ENCODE measurements at places on chromosomes 12 and 14. TPM values are rescaled to one million over a fixed set of nuclear protein-coding genes. Genes with fewer than 3 reads are reported as not detected.

CRIP2 gene
- total RNA-seq: 209 TPM

SLC41A2 gene
- total RNA-seq: 2.8 TPM

SERPINA6 gene
- not detected for total RNA-seq

GDF11 gene
- total RNA-seq: 16.2 TPM

PTPRB gene
- total RNA-seq: not detected

NDUFA12 gene
- 243 TPM for total RNA-seq

ACRBP gene
- total RNA-seq: not detected

MIP gene
- total RNA-seq: not detected

SVOP gene
- 1.0 TPM for total RNA-seq

SLCO1B3 gene
- not detected for total RNA-seq

DNA sequence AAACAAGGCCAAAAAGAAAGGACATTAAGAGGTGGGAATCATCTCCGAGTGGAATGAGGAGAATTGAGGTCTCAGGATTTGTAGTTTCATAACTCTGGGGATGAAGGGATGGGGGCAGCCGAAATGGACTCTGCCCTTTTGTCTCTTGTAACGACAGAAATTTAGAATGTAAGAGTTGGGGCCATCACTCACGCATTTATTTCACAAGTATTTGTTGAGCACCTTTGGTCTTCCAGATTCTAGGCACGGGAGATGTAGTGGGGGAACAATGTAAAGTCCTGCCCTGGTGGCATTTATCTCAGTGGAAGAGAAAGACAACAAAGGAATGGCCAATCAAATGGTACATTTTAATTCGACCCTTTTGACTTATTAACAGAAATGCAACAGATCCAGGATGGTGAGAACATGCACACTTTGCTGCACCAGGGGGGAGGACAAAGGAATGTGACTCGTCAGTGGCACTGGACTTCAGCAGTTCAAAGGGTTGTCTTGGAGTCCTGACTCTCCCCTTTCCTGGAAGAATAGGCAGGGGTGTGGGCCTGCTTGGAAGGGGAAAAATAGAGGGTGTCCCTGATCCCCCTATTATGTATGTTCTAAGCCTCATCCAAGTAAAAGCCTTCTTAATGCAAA is 102.0 kb downstream of the TMEM30B start:
- DNase-seq: no peak

DNA sequence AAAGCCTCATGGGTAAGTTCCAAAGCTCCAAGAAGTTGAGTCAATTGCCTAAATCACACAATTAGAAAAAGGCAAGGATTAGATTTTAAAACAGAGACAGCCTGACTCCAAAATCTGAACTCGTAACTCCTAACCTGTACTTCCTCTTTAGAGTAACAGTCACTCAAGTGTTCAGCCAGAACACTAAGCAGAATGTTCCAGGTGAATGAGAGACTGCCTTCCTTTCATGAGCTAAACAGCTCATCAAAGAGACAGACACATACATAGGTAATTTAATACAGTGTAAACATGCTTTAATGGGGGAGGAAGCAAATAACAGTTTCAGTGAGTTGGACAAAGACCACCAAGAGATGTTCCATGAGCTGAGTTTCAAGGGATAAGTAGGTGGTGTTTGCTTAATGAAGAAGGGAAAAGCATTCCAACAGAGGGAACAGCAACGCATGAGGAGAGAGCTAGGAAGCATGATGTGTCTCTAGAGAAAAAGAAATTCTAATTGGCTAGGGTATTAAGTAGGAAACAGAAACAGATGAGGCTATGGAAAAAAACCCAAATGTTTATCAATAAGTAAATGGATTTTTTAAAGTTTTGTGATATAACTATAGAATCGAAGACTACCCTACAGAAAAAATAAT is 403.9 kb downstream of the MED13L start:
- no peak for DNase-seq

DNA sequence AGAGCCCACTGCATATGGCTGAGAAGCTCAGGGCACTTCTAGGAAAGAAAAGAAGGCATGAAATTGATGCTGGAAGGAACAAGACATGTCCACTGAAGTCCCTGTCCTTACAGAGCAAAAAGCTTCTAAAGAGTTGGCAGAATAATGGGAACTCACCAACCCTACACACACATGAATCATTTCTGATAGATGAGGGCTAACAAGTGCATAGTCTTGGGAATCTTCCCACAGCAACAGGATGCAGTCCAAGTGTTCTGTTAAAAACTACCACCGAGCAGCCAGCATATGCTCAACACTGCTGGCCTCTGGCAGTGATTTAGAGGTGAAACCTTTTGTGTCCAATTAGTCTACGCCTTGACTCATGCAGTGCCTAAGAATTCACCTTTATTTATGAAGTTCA is 44.8 kb downstream of the RHOJ start:
- DNase-seq: peak; percentile 94

DNA sequence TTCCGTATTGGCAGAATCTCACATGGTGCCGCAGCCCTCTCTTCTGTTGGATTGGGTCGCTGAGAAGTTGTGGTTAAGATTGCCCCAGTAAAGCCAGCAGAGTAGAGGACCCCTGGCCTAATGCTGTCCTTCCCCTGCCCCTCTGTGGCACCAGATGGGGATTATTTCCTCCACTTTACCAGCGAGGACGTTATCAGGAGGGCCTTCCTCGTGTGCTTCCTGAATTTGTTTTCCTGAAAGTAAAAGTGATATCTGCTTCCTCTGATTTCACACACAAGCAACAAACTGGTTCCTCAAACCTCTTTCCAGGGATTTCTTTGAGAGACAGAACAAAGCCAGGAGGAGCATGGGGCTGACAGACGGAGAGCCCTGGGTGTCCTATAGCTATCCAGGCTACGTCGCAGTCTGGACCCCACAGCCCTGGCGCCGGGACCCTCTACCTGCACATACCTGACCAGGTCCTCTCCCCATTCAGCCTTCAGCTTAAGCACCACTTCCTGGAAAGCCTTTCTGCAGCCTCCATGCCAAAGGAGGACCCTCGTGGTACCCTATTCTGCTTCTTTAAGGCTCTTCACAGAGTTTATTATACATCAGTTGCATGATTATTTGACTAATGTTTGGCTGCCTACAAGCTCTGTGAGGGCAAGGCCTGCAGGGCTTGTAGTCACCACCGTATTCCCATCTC is 314.8 kb upstream of the FKBP4 start:
- no peak for DNase-seq

DNA sequence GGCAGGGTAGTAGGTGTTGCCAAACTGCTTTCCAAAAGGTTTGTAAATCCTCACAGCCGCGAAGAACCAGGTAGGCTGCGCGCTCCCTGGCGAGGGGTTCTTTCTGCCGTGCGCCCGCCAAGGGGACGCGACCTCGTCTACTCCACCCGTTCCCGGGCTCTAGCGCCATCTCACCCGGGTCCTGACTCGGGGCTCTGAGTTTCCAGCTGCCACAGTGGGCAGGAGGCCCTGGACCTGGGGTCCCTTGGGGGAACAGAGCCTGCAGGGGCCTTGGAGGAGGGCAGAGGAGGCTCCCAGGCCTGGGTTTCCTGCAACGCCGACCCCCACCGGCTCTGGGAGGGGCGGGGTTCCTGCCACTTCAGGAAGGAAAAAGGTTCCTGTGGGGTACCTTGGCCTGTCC is 706 bp downstream of the ANHX start:
- DNase-seq: no peak

- DNase-seq: no peak
Observed at GRCh38 chr14:71414631-71415403, 507.6 kb downstream of the PCNX1 start.

DNA sequence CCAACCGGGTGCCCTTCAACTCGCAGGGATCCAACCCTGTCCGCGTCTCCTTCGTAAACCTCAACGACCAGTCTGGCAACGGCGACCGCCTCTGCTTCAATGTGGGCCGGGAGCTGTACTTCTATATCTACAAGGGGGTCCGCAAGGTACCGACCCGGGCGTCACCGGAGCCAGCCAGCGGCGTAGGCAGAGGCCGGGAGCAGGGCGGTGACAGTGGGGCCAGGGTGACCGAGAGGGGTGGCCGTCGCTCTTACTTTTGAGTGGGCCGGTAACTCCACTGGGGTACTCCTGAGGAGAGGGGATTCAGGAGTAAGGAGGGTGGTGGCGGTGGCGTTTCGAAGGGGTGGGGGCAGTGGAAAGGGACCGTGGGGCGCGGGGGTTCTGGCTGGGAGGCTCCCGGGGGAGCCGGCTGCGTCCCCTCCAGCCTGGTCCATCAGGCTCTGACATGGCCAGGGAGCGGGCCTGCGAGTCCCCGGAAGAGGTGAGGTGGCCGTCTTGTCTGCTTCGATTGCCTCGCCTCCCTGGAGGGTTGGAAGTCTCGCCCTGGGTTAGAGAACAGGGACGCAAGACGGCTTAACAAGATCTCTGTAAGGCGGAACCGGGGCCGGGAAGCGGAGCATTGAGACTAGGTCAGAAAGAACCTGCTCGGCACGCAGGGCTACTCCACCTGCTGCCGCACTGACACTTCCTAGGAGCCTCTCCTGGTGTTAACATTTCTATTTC is 491 bp downstream of the WDR20 start:
- DNase-seq: peak; percentile 31

DNA sequence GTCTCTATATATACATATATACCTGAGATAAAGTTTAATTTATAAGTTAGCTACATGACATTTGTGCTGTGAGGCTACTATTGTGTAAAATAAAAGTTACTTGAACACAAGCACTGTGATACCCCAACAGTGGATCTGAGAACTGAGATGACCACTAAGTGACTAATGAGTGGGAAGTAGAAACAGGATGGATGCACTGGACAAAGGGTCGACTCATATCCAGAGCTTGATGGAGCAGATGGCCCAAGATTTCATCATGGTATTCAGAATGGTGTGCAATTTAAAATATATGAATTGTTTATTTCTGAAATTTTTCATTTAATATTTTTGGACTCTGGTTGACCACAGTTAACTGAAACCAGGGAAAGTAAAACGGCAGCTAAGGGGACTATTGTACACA is 908.6 kb upstream of the MDGA2 start:
- DNase-seq: no peak

- peak; percentile 41 for DNase-seq
Observed at GRCh38 chr14:21241218-21241819, 27.9 kb downstream of the HNRNPC start.

DNA sequence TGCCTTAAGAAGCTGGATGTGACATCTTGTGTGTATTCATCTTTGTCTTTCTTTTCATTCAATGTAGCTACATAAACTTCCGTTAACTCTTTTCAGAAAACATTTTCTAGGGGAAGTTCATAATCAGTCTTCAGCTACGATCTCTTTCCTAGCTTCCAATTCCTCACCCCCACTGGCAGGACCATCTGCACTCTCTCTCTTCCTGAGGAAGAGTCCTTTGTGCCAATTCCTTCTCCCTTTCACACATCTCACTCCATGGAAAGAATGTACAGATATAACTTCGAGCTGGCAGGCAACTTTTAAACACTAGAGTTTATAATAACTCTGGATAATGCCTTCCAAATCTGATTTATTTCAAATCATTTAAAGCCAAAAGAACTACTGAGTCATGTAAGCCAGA is 495.7 kb downstream of the GALC start:
- DNase-seq: peak; percentile 11

GRCh38 chr12:120834489-120835303 is 69.5 kb downstream of the SPPL3 start:
- no peak for DNase-seq

DNA sequence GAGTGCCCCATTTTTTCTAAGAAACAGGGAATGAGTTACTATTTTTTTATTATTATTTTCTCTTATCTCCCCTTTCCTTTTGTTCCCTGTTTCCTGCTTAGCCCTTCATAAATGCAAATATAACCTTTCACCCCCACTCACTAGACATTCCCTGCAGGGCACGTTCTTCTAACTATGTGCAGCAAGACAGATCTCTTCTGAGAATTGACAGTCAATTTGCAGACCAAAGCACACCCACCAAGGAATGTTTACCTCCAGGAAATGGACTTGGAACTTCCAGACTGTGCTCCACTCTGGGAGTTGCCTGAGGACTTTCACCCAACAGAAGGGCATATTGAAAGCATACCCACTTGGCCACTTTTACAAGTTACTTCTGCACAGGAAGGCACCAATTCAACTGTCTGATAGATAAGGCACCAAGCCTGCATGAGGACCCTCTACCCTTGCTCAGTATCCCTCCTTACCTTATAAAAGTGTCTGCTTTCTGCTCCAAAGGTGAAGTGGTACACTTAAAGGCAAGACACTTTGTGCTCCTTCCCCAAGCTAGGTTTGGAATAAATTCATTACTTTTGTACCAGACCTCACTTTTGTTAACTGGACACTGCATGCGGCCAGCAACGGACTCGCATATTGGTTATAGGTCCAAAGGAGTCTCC is 6.5 kb downstream of the TAS2R19 start:
- DNase-seq: no peak

DNA sequence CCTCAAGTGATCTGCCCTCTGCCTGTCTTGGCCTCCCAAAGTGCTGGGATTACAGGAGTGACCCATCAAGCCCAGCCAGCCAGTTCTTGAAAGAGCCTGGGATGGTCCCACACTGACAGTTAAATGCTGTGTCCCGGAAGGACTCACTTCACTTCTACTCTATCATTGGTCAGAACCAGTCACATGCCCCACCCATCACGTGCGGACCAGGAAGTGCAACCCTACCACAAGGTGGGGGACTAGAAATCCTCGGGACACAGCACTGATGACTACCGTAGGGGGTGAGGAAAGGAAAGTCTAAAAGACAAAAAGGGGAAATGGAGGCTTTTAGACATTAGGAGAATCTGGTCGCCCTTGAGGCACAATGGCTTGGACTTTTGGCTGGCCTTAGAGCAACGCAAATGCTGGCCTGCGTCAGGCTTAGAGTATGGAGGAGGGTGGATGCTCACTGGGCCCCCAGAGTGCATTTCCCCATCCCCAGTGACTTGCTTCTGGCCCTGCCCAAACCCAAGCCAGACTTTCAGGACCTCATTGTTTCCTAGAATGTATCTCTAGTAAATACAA is 207.7 kb downstream of the TTC8 start:
- no peak for DNase-seq

- DNase-seq: peak; percentile 38
Observed at GRCh38 chr14:105317546-105317945, 3.0 kb downstream of the PACS2 start.

DNA sequence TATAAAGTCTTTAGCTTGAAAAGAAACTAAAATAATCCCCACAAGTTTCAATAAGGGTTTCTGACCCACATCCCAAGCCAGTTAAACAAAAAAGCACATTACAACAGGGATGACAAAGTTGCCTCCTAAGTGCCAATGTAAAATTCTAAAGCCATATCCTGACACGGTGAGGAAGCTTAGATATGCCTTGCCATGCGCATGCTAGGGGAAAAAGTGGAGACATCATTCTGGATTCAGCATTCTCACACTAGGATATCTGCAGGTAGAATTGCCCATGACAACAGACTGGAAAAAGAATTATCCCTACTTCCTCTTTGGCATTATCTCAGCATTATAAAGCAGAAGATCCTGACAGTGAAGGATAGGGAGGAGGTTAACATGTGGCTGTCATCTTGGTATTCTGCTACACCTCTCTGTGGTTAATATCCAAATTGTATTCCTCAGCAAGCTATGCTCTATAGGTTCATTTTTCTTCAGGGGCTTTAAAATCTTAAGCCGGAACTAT is 4.9 kb downstream of the DUSP6 start:
- DNase-seq: no peak

GRCh38 chr12:131564845-131565244 is 146.0 kb upstream of the SFSWAP start:
- DNase-seq: no peak
